Esophagus squamous epithelium (tissue), 5 donors: ENCODE measurements at places on chromosomes 1 and 21.

DNA sequence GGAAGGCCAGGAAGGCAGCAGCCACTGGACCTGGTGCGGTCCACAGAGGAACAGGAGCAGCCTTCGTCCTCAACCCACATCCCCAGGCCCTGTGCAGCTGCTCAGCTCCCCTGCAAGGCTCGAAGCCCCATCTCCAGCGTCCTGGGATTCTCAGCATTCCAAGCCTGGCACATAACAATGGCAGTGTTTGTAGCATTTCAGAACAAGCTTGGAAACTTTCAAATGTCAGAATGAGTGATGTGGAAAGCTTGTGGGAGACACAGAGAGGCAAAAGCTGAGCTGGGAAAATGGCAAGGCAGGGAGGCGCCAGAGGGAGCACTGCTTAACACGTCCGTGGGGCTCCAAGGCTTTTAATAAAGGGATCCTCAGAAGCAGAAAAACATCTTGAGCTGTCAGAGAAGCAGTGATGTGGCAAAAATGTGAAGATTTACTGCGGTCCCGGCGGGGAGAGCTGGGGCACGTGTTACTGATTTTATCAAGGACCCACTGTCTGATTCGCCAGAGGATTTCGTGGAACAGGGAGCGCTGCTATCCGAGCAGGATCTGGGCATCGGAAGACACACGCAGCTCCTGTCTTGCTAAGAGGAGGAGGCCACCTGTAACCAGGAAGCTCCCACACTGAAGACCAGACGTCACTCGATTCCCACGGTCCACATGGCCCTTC is 38.1 kb downstream of the TOMM20 start:
- DNase-seq, result no peak

GRCh38 chr1:45325851-45326506 is 716 bp upstream of the HPDL start:
- DNase-seq, result no peak

DNA sequence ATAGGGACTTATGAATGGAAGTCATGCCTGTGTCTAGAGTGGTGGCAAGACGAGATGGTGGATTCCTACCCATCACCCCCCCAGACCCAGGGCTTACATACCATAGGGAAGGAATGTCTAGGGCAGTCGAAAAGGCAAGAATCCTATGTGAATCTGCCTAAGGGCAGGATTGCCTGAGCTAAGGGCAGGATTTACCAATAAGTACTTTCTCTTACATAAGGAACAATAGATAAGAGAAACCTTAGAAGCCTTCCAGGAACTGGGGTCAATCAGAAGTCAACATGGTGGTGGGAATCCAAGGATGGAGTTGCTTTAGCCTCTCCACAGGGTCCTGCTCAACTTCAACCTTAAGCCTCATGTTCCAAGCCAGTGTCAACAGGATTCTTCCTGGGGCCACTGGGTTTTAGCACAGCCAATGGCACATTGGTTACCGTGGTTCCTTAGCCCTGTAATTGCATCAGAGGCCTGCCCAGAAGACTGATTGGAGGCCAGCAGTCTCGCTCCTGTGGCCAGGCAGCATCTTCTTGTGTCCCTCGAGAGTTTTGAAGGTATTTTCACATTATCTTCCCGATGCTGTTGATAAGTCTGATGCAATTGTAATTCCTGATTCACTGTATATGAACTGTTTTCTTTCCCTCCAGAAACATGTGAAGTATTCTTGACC is 20.7 kb downstream of the BACE2 start:
- no peak for DNase-seq

DNA sequence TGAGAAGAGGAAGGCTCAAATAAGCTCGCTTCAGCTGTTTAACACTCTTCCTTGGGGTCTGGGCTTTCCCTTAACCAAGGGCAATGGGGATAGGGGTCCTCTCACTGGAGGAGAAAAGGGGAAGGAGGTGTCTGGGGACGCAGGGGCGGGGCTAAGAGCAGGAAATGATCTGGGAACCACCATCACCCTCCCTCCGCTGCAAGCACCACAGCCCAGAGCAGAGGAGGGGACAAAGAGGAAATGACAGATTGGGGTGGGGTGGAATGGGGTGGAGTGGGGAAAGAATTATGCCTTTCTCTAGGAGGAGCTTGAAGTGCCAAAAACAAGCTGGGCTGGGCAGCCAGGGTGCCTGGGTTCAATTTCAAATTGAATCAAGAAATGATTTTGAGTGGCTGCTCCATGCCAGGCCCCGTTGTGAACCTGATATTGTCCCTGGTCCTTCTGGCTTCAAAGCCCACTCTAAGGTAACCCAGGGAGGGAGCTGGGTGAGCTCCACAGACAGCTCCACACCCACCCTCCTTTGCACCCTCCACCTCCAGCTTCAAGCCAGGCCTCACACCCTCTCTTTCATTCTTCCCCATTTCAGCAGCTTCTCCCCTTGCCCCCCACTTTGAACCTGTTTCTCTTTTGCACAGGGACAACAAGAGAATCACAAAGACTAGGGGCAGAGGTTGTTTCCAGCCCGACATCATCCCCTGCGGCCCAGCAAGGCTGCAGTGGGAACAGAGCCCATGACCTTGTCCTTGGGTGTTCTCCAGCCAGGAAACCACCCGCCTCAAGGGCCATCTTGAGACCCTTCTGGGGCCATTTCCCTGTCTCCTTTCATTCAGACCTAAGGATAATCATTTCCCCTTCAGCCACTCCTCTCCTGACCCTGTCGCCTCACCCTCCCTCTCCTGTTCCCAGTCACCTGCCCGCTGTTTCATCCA is 1.1 kb downstream of the ARHGAP30 start:
- DNase-seq, result peak; percentile 41

- no peak for DNase-seq
Measured at GRCh38 chr21:45821998-45822397, 159.6 kb upstream of the COL6A1 start.

DNA sequence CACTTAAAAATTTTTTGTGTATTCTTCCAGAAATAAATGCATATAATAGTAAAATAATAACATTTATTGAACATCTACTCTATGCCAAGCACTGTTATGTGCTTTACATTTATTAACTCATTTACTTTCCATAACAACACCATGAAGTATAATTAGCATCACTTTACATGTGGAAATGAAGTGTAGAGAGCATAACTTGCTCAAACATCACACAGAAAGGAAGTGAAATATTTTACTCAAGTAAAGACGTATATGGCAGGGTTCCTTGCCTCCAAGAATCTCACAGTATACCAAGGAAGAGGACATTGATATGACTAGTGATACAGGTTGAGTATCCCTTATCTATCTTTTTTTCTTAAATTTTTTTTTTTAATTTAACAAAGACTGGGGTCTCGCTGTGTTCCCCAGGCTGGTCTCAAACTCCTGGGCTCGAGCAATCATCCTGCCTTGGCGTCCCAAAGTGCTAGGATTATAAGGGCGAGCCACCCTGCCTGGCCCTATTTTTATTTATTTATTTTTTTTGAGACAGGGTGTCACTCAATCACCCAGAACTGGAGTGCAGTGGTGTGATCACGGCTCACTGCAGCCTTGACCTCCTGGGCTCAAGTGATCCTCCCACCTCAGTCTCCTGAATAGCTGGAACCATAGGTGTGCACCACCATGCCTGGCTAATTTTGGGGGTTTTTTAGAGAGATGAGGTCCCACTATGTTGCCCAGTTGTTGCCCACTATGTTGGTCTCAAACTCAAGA is 7.7 kb upstream of the CLIC4 start:
- no peak for DNase-seq

DNA sequence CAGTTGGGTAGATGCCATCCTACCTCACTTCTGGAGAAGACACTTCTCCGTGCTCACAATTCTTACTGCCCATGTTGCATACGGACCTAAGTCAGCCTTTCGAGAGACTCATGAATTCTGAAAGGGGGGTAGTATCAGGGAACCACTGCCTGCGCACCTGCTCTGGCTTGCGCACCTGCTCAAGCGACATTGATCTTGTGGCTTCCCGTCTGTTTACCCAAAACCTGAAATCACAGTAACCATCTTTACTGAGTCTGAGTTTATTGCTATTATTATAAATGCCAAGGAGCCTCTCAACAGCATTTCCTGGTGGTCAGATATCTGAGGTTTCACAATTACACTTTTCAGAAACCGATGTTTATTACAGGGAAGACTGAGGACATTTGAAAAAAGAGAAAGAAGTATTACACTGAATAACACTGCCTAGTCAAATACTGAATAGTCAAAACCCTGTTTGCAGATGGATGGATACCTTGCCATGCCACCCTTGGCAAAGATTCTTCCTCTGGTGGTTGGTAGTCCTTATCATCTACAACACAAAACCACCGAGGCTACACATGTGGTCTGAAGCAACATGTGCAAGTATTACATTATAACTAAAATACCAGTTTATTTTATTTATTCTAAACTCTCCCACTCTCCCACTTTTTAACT is 208.7 kb downstream of the SIPA1L2 start:
- no peak for DNase-seq

GRCh38 chr1:201983380-201983805 is 945 bp downstream of the RNPEP start:
- no peak for DNase-seq

- DNase-seq, result no peak
Measured at GRCh38 chr1:157115851-157116736, 16.5 kb upstream of the ETV3L start.

DNA sequence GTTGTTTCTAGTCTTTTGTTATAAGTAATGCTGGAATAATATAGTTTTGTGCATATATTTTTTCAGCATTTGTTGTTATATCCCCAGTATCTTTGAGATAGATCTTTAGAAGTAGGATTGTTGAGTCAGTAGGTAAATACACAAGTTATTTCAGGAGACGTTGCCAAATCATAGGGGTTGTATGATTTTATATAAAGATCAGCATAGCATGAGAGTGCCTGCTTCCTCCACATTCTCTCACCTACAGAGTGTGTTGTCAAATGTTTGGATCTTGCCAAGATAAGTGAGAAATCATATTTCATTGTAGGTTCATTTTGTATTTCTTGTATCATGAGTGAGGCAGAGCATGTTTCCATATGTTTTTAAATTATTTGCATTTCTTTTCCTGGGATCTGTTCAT is 24.6 kb downstream of the MIA3 start:
- no peak for DNase-seq

DNA sequence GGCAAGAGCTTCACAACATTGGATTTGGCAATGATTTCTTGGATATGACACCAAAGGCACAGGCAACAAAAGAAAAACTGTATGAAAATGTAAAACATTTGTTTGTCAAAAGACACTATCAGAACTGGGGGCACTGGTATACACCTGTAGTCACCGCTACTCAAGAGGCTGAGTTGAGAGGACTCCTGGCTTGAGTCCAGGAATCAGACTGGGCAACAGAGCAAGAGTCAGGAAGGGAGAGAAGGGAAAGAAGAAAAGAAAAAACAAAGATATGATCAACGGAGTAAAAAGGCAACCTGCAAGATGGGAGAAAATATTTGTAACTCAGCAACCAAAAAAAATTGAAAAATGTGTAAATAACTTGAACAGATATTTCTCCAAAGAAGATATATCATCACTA is 6.0 kb upstream of the TUT4 start:
- no peak for DNase-seq

DNA sequence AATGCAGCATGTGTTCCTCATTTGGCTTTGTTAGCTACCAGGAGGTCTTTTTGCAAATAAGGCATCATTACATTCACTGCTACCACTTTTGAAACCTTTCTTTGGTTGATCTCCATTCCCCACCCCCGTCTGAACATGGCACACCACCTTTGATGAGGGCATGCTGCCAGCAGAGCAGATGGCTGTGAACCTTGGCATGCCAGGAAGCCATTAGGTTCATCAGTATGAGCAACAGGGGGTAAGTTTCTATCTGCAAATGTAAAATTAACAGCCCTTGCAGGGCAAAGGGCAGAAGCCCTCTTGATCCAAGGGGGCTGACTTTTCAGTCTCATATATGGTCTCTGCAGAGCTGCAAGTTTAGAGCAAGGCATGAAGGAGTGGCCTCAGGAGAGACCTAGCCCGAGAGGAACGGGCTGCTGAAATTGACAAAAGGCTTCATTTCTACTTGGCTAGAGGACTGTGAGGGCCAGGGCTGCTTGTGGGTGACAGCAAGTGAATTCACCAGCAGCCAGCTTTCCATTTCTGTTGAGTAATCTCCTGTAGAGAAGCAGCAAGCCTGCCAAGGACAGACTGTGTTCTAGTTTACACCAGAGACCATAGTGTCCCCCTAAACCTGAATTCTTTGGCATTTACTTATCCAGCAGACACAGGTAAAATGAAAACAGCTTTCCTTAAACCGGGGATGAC is 127.9 kb downstream of the ZNF326 start:
- no peak for DNase-seq

- DNase-seq, result no peak
Measured at GRCh38 chr21:35096959-35097358, 47.9 kb upstream of the RUNX1 start.
